ENCODE measurements at places on chromosomes 6 and 20.

GRCh38 chr6:90911642-90912041 is 324.8 kb upstream of the MAP3K7 start:
- no peak for DNase-seq

GRCh38 chr6:167760979-167761793 is 65.5 kb upstream of the AFDN start:
- no peak for DNase-seq

- no peak for DNase-seq
Observed at GRCh38 chr6:159713984-159714383, 13.3 kb upstream of the WTAP start.

GRCh38 chr6:124661097-124661661 is 301.1 kb upstream of the RNF217 start:
- no peak for DNase-seq

GRCh38 chr20:57375652-57376230 is 15.5 kb upstream of the RBM38 start:
- no peak for DNase-seq

DNA sequence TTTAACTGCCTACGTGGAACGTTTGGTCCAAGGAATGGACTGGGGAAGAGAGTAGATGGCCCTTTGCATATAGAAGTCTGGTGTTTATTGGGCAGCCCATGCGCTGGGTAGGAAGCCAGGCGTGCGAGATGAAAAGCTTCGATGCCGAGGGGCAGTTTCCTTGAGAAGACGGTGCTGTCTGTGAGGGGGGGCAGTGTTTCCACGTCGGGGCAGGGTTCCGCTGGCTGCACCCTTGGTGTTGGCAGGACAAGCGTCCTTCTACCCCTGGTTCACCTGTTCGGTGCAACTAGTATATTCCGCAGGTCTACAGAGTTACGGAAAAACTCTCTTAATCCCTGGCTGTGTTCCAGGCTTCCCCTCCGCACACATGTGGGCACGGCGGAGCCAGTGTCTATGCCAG is 88.2 kb downstream of the SMOC2 start:
- DNase-seq: no peak

DNA sequence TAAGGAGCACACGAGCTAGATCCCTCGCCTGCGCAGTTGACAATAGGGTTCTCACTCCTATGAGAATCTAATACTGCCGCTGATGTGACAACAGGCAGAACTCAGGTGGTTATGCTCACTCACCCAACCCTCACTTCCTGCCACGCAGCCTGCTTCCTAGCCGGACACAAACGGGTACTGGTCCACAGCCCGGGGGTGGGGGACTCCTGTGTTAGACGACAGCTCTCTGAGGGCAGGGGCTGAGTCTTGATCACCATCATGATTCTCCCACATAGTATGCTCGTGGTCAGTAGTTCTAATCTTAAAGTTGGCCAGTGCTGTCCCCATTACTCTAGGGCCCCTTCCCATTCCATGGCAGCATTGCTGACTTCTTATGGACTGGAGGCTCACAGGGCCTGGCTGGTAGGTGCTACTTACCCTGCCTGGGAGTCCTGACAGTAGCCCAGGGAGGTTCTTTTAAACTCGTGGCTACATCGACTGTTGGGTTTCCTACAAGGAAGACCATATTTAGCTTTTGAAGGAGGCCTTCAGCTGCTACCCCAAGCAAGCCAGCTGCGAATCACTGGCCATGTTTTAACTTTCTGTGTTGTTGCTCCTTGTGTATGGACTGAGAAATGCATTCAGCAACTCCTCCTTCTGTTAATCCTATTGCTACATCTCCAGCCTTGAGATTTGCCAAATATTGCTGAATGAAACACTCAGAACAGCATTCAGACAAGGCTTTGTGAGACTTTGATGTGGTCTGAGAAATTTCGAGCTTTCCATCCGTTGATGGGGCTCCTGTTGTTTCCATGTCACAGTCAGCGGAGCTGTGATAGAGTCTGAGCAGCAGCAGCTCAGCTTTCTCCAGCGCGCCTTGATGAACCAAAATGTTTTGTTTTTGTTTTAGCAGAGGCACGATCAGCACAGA is 300.3 kb downstream of the NRN1 start:
- DNase-seq: no peak

GRCh38 chr6:35302604-35303241 is 5.1 kb downstream of the DEF6 start:
- DNase-seq: peak; percentile 67

GRCh38 chr6:2310042-2310441 is 64.6 kb upstream of the GMDS start:
- DNase-seq: no peak

DNA sequence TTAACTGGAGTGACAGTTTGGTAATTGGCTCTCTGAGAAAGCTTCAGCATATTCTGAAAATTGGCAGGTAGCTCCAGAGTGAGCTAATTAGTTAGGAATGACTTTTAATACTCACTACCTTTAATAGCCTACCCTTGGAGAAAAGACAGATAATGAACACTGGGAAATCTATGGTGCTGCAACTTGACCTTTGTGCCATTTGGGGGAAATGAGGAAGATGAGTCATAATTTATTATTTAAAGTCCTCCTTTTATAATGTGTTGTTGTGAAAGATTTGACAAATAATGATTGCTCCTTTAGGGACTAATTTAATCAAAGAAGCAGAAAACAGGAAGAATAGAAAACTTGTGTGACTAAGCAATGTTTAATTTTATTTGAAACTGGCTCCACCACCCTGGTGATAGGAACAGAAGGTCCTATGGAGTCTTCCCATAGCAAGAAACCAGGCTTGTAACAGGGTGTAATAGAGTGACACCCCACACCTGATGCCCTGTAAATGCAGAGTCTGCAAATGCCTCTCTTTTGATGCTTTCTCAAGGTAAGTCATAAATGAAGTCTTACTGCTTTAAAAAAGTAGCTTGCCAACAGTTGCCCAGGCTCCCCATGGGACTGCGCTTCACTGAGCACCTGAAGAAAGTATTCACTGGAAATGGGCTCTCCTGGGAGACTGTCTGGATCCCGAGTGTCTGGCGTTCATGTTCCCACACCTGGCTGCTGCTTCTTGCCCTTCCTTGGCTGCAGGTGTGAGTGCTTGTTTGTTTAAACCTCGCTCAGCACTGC is 134.4 kb downstream of the LRRC1 start:
- no peak for DNase-seq

GRCh38 chr6:82185948-82186535 is 61.5 kb downstream of the IBTK start:
- DNase-seq: no peak

DNA sequence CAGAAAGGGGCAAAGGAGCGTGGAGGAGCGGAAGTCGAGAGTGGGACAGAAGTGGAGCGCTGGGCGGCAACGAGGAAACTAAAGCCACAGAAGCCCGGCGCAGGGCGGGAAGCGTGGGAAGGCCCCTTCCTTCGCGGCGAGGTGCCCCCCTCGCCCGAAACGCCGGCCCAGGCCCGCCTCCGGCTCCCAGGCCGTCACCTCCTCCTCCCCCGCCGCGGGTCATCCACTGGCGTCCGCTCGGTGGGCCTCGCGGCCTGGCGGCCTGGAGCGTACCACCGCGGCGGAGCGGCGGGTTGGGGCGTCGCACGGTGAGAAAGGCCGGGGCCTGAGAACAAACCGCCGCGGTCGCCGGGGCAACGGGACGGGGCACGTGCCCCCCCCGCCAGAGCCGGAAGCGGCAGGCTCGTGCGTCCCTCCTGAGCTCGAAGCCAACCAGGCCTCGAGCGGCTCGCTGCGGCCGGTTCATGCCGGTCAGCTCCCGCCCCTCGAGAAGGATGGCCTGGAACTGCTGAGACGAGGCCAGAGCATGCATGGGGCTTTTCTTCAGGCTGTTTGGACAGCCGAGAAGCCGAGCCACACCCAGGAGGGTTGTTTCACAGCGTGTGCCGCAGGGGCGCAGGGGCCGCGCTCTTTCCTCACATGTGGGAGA is at the start of gene TCP11:
TSS of gene TCP11 (minus strand) at position 333 of the 649 bp plus-strand sequence. CDS start 469 bp downstream, outside the sequence.
- peak; percentile 24 for DNase-seq

DNA sequence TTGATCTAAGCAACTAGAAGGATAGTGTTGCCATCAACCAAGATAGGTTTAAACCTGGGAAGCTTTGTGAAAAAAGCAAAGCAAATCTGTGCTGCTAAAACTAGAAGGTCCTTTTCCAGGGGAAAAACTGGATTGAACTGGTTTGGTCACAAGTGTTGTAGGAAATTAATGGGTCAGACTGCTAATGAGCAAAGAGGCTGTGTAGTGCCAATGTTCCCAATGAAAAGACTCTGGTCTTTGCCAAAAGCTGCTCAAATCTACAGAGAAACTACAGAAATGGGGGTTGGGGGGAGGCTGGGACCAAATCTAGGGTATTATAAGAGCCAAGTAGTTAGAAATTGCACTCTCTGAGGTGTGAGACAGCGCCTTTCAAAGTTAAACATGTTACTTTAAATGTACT is 85.0 kb downstream of the PLCG1 start:
- DNase-seq: no peak

GRCh38 chr6:73027691-73028090 is 197.6 kb downstream of the KHDC1L start:
- no peak for DNase-seq

- DNase-seq: no peak
Observed at GRCh38 chr20:5041433-5041832, 40.1 kb upstream of the SLC23A2 start.

DNA sequence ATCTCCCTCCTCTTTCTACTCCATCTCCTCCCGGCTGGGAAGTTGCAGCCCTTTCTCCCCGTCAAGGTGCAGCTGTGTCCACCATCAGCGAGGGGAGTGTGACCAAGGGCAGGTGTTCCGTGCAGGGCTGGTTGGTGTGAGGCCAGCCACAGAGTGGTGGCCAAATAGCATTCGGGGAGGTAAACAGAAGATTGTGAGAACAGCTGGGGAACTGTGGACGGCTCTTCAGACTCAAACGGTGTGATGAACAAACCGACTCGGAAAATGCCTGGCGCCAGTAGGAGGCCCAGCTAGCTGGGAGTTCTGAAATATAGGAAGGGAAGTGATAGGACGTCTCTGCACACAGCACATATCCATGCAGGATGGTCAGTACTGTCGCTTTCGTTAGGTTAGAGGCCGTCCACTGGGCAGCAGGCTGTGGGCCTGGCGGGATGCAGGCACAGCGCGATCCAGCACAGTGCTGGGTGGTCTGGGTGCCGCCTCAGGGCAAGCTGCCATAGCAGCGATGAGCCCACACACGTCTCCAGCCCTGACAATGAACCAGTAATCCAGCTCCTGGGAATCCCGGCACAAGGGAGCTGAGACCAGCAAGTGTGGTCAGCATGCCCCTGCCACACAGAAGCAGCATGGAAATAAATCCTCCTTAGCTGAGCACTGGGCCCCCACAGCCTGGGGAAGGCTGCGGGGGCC is 258.1 kb downstream of the TAF4 start:
- DNase-seq: no peak

DNA sequence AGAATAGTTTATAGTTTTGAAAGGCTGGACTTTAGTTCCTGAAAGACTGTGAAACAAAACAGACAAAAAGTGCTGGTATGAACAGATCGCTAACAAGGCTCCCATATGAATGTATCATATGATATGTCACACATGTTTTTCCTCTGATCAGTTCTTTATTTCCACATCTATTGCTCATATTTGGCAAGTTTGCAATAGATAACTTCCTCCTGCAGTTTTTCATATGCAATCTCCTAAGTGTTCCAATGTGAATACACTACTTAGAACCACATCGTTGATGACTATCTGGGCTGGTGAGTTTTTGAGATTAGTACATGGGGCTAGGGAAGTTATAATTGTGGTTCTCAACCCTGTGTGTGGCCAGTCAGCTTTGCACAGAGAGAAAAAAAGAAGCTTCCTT is 23.1 kb downstream of the CRYBG1 start:
- DNase-seq: peak; percentile 80

GRCh38 chr20:41889844-41890224 is 271.7 kb upstream of the CHD6 start:
- DNase-seq: no peak

GRCh38 chr6:144500892-144501291 is 215.8 kb downstream of the UTRN start:
- DNase-seq: no peak

DNA sequence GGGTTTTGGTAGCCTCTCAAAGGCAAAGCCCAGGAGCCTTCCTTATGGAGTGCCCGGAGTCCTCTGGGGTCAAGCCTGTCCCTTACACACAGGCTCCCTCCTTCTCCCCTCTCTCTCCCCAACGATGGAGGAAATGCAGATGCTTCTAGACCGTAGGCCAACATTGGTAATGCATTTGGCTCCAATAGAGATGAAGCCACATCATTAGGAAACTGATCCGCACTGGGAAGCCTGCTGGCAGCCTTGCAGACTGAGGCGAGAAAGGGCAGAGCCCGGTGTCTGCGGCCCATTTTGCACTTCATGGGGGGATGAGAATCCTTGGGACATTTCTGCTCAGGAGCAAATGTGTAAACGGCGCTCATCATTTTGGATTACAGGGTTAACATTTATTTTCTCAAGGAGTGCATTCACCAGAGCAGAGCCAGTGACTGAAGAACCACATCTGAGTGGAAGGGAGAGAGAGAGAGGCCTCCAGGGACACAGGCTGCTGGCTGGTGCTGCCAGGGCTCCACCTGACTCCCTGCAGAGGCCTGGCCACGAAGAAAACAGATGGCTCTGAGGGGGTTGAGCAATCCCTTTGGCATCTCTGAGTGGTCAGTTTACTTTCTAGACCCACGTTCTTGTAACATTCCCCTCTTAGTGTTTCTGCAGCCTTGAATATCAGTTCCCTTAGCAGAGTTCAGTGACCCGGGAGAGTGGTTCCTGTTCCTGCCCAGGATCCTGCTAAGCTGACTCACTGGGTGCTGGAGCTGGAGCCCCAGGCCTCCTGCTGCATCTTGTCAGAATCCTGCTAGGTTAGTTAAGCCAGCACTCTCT is 4.4 kb upstream of the CST3 start:
- peak; percentile 59 for DNase-seq

DNA sequence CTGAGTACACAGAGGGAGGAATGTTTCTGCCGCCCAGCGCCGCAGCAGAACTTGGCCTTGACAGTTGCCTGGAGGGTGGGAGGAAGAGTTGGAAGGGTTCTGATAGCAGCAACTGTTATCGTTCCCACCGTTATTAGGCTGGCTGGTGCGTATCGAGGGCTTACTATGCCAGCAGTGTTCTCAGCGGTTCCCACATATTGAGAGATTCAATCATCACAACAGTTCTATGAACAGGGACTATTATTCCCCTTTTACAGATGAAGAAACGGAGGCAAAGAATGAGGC is 380.1 kb upstream of the SULF2 start:
- no peak for DNase-seq

GRCh38 chr20:9334866-9335265 is 179.5 kb upstream of the LAMP5 start:
- no peak for DNase-seq

DNA sequence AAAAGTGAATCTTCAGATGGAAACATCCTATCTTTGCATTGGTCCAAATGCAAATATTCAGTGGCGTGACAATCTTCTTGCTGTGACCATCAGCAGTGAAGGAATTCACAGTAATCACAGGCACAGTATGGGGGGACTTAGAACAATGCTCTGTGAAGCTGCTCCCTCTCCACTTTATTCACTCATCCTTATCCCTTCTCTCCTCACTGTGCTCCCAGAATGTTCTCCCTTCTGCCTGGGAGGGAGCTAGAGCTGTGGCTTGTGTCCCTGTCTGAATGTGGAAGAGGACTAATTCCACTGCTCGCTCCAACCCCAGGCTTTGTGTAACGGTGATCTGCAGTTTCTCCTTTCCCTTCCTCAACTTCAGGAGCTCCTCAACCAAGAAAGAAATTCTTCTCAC is 243.7 kb downstream of the ALDH8A1 start:
- no peak for DNase-seq

Data from inflammatory macrophage treated with lipopolysaccharide for 1 hour (primary cell).